ENCODE measurements at places on chromosomes 6 and 20.

DNA sequence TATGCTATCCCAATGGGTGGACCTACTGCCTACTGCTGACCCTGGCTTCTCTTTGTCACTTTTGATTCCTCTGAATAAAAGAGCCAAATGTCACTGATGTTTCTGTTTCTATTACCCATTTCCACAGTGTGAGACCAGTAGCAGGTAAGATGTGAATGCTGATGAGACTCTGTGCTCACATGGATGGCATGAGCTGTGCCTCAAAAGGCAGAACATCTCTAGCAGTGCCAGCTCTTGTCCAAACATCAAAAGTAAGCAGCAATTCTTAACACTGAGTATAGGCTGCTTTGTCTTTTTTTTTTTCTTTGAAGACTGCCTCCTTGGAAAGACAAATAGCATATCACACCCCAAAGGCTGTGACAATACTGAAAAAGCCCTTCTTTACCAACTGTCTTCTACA lies 459.2 kb upstream of the RUNX2 start:
- no peak for DNase-seq

- DNase-seq, result no peak
Observed at GRCh38 chr6:36226438-36227047, 30.0 kb downstream of the BRPF3 start.

DNA sequence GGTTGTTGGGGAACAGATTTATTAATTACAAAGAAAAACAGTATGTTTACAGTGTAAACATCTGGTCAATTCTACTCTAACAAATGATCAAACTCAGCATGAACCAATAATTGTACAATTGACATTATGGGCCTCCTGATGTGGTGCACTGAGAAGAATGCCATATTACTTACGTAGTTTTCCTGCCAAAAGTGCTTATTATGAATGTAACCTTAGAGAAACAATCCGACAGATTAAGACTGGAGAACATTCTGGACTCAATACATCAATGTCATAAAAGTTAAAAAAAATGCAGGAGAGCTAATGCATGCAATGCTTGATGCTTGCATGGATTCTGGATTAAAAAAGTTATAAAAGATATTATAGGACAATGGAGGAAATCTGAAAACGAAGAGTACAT lies 69.0 kb downstream of the LYRM4 start:
- DNase-seq, result no peak

DNA sequence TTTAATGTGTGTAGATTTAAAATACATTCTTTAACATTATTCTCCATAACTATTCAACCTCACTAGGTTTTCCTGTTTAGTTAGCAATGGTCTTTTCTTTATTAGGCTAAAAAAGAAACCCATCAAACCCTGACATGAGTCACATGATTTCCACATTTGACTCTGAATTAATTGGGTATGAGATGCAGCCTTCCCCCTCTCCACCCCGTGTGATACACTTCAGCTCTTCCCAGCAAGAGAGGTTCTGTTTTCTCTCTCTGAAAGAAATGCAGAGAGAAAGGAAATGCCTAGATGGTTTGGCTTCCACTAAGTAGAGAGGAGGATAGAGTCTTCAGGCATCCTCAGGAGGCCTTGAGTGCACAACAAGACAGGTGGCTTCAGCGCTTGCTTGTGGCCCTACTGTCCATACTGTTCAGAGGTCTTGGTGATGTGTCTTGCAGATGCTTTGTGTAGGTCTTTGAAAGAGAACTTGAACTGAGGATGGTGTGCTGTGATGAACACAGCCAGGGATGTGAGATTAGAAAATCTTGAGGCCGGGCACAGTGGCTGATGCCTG lies 17.3 kb downstream of the FARS2 start:
- no peak for DNase-seq

DNA sequence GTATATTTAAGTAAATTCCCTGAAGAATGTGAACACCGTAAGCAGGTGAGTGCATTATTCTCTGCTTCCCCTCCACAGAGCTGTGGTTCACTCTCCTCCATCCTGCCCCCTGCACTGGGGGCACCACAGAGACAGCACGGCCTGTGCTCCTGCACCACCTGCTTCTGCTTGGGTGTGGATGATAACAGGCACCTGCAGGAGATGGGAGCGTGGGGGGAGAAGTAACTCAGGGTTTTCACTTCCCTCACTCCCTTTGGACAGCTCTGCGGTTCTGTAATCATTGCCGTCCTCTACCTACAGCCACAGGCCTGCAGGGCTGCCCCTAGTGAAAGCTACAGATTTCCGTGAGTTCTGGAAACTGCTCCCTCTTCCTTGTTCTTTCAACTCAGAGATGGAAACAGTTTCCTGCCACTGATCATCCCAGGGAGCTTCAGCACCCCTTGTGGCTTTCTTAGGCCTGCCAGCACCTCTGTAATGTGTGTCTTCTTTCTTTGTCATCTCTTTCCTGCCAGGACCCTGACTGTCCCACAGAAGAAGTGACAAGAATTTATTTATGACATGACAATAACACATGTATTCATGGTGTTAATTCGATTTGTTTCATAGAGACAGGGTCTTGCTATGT lies 21.3 kb upstream of the MICB start:
- DNase-seq, result no peak

DNA sequence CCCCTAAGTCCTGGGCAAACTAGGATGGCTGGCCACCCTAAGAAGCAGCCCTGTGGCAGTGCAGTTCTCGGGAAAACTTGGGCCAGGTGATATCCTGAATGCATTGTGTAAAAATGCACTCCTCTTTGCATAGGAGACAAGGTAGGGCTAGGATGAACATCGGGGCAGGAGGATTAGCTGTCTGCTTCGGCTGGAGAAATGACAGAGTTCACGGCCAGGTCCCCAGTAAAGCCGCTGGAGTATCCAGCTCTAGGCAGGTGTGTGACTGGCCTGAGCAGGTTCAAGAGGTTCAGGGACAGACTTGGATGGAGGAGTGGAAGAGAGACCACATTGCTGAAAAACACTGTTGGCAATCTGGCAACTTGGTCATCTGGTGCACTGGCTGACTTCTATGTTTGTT lies 26.4 kb downstream of the DTD1 start:
- DNase-seq, result no peak

GRCh38 chr6:5729080-5729434 lies 277.7 kb downstream of the NRN1 start:
- DNase-seq, result no peak

DNA sequence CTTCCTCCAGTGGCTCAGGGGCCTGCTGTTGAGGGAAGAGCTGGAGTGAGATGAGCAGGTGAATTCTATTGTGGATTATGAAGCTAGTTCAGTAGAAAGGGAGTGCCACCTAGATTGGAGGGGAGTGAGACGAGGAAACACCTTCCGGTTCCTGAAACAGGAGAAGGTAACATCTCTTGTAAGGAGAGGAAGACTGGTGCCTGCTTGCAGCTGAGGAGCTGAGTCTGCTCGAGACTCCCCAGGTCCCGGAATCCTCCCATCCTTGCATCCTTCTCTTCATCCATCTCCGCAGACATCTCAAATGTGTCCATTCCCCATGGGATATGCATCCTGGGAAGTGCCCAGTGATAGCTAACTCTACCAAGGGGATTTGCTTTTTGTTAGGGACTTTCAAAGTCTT lies 242.9 kb upstream of the ZFP64 start:
- no peak for DNase-seq

DNA sequence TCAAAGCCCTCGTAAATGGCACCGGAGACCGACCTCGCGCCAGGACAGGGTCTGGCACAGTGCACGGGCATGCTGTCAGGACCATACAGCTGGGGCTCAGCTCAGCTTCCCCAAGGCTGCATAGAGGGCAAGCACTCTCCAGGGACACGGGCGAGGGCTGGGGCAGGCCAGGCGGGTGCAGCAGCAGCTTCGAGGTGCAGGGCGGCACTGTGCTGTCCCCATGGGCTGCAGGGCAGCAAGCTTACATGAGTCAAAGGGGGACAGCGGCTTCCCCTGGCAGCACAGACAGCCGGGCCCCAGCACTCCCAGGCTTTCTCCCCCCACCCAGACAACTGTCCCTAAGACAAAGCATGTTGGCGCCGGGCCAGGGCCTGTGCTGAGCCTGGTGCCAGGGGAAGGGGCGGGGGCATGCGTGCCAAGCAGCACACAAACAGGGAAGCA lies 25.7 kb downstream of the PSMG4 start:
- DNase-seq, result no peak

- DNase-seq, result no peak
Observed at GRCh38 chr20:3896853-3897583, 7.8 kb downstream of the PANK2 start.

DNA sequence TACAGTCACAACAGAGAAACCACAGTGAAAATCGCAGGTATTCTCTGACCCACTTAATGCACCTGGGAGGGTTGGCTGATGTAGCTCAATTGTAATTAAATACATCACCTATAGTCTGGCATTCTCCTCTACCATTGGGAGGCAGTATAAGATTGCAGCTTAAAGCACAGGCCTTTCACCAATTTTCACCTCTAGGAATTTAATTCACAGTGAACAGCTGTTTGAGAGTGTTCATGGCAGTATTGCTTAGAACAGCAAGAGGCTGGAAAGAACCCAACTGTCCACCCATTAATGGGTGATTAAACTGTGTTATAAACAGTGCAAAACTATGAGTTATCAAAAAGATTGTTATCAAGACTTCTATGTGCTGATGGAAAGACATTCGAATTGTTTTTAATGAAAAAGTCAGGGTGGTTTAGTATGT lies 2.0 kb downstream of the EDEM2 start:
- DNase-seq, result peak; percentile 40

DNA sequence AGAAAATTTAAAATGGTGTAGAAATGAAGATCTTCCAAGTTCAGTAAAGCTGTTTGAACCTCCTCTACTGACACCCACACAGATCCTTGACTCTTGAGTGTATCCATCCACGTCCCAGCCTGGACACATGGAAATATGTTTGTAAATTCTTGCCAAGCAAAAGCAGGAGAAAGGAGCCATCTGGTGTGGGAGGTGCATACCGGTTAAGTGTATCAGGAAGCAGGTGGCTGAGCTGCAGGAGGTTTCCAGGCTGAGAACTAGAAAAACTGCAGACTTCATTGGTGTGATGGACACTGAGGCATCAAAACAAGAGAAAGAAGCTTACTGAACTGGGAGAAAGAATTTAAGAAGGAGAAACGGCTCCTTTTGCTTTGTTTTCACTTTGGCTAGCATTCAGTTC lies 229.9 kb upstream of the GRIK2 start:
- DNase-seq, result no peak

DNA sequence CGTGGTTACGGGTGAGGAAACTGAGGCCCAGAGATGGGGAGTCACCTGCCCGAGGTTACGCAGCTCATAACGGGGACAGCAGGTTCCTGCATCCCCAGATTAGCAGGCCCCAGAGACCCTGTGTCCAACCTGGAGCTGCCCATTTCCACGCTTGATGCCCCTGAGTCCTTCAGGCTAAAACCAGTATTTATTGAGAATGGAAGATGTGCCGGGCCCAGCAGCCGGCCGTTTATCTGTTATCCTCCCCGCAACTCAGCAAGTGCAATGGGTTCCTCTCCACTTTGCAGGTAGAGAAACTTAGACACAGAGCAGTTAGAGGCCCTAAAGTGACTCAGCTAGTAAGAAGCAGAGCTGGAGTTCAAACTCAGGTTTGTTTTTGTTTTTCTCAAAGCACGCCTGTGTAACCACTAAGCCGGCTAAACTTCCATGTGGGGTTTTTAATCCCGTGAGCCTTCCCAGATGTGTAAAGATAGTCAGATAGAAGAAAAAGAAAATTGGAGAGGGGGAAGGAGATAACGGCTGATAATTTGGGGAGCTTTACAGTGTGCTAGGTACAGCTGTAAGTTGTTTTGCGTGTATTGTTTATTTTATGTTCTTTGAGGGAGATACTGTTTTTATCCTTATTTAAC lies 775 bp downstream of the PFDN4 start:
- no peak for DNase-seq

- no peak for DNase-seq
Observed at GRCh38 chr6:51166914-51167313, 348.2 kb downstream of the TFAP2B start.

DNA sequence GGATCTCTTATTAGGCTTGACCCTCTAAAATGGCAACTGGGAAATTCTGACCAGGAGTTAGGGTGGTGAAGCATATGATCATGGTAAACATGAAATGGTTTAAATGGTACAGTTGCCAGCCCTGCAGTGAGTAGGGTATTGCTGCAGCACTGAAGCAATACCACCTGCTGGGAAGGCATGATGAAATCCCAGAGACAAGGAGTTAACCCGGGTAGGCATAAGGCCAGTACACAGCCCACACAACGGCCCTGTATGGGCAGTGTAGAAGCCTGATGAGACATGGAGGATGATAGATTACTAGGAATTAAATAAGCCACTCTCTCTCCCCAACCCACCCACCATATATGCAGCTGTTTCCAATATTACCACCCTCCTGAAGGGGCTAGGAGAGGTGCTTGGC lies 197.4 kb upstream of the MOCS1 start:
- no peak for DNase-seq

- no peak for DNase-seq
Observed at GRCh38 chr6:152100183-152100618, 292.7 kb downstream of the ESR1 start.

GRCh38 chr6:125802943-125803377 lies 12.2 kb downstream of the NCOA7 start:
- no peak for DNase-seq

- no peak for DNase-seq
Observed at GRCh38 chr20:19543101-19543500, 215.0 kb upstream of the RIN2 start.

GRCh38 chr6:109706513-109706912 lies 15.4 kb downstream of the FIG4 start:
- no peak for DNase-seq

- no peak for DNase-seq
Observed at GRCh38 chr6:12012038-12012557, at the start of gene HIVEP1. TSS of gene HIVEP1 (plus strand) at chr6:12012312. CDS start at chr6:12015629, 3,317 bp downstream.

DNA sequence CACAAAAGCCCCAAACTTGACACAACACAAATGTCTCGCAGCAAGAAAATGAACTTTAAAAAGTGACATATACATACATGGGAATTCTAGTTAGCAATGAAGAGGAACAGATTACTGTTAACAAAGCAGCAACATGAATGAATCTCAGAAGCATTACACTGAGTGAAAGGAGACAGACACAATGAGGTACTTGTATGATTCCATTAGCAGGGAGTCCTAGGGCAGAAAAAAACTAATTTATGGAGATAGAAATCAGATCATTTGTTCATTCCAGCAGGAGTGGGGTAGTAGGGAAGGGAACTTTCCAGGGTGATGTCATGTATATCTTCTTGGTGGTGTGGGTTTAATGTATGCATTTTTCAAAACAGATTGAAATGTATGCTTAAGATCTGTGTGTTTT lies 524.4 kb downstream of the KIF16B start:
- no peak for DNase-seq

DNA sequence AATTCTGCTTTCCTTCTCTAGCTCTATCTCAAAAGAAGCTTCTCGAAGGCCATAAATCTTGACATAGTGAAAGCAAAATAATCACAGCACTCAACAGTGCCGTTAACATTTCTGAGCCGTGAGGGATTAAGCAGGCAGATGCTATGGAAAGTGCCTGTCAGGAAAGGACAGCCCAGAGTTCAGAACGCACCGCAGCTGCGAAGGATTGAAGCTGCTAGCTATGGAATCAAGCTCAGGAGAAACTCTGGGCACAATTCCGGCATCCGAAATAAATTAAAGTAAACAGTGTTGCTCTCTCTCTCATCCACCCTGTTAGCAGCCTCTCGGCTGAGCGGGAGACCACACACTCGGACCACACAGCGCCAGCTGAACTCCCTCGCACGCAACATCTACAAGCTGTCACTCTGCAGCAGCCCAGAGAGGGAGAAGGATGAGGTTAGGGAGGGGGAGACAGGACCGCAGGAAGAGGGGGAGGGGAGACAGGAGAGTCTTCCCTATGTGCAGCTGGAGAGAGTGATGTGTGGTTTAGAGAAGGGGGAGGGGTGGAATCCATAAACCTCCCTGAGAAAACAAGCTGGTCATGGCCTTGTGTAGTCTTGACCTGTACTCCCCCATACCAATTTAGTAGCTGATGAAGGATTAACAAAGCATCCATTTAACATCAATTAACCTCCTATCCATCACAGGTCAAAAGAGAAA lies 9.0 kb downstream of the EXOC2 start:
- no peak for DNase-seq
